ENCODE measurements at places on chromosomes 16 and 17.

DNA sequence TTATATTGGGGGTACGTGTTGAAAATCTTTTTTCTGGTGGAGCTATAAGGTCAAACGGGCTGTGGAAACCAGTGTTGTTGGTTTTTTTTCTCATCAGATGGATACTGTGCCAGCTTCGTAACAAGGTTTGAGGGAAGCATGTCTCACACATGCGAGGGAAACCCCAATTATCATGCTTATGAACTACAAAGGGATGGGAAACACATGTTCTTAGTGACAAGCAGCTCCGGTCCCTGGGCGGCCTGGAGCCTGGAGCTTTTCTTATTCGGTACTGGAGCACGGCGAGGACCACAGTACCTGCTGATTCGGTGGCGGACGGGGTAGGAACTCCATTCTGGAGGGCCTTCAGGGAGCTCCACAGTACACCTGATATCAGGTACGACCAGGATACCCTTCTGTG lies 12.5 kb downstream of the SLC43A2 start:
- DNase-seq: no peak

DNA sequence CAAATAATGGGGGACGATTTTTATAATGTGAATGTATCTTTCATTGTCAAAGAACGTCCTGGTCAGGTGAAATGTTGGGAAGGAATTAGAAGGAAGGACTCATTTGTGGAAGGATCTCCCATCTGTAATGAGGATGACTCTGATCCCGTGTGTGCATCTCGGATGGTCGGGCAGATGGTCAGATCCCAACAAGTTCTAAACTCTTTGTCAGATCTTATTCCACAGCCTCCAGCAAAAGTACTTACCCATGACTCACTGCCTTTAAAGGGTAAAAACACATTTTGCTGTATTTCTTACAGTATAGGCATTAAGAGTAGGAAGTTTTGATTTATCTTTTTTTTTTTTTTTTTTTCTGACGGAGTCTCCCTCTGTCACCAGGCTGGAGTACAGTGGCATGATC lies 539 bp upstream of the KRTAP4-8 start:
- DNase-seq: no peak

- DNase-seq: no peak
Measured at GRCh38 chr17:44496815-44497214, 6.4 kb downstream of the GPATCH8 start.

GRCh38 chr16:79801646-79802045 lies 201.1 kb upstream of the MAF start:
- DNase-seq: no peak

DNA sequence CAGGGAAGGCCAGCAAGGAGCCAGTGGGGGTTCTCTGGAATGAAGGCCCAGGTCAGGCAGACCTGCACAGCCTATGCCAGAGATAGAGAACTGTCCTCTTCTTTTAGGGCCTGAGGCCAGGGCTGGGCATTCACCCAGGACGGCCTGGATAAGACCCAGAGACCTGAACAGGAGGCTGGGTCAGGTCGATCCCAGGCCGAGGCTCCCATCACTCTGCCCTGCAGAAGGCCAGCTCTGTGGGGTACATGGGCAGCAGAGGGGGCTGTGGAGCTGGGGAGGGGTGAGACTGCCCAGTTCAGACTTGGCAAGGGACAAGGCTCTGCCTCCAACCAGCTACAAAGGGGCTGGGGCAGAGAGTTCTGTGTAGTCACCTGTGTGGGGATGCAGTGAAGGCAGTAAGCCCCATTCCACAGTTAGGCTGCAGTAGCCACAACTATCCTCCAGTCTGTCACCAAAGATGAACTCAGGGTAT lies 14.6 kb downstream of the HSD11B2 start:
- DNase-seq: no peak

DNA sequence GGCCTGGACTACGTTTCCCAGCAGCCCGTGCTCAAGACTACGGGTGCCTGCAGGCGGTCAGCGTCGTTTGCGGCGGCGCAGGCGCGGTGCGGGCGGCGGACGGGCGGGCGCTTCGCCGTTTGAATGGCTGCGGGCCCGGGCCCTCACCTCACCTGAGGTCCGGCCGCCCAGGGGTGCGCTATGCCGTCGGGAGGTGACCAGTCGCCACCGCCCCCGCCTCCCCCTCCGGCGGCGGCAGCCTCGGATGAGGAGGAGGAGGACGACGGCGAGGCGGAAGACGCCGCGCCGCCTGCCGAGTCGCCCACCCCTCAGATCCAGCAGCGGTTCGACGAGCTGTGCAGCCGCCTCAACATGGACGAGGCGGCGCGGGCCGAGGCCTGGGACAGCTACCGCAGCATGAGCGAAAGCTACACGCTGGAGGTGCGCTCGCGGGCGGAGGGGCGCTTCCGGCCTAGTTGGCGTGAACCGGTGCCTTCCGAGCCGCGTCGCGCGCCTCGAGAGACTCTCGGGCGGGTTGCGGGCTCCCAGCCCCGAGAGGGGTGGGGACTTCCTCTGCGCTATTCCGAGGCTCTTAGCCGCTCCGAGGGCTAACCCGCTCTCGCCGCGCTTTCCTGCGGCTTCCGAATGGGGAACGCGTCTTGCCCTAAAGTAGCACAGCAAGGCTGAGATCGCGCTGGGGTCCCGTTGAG lies at the start of gene RBL2:
Gene RBL2, plus strand, starts transcription at position 95 of the 689 bp plus-strand sequence. Its CDS starts 86 bp downstream, at position 181.
- peak; percentile 80 for DNase-seq

DNA sequence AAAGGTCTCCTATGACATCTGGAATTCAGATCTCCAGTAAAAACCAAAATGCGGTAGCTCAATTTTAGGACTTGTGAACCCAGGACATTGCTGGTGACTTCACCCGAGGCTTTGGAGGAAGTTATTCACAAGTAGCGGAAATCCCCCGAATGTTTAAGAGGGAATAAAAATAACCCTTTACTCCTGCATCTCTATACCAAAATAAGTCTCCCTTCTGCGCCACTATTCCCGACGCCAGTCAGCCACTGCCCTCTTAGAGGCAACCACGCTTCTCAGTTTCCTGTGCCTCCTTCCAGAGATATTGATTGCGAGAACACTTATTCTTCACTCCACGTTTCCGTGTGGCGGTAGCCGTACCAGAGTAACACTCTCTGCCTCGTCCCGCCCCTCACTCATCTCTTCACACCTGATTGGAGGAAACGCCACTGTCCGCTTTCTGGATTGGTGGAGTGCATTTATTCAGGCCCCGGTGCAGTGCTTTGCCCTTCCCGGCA lies 27.4 kb downstream of the EMP2 start:
- peak; percentile 18 for DNase-seq

DNA sequence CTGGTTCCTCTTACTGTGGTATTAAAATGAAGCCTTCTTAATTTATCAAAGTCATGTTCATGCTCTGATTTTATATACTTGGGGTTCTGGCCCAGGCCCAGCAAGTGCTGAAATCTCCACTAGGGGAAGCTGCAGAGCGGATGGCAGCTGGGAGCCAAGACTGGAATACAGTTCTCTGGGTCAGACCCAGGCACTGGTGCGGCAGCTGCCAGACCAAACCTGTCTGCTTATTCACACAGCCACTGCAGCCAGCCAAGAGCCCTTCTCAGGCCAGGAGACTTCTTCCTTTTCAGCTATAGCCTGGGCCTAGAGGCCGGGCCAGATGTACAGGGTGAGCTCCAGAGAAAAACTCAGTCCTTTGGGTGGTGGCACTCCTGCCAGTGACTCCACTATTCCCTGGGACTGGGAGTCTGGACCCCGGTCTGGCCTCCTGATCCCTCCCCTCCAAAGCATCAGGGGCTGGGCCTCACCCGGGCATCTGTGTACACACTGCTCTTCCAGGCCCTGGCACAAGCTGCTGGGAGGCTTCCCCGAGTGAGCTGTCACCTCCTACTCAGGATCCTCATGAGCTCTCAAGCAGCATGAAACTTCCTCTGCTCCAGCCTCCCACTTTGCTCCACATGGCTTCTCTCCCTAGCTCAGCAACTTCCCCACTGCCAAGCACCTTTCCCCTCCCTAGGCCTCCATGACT lies 24.4 kb downstream of the ATP6V0D1 start:
- DNase-seq: no peak

DNA sequence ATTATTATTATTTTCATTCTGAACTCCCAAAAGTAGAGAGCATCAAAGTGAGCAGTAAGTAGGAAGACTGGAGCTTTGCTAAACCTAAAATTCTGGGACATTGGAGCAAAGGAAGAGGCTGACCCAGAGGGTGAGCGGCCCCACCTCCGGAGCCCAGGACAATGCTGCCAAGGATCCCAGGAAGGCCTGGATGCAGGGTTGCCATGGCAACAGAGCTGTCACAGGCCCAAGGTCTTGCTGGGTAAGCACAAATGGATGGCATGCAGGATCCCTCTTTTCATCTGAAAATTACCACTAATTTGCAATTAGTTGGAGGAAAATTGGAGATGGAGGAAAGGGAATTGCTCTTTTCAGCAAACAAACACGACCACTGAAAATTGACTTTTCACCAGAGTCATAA lies 457.9 kb upstream of the CDH5 start:
- no peak for DNase-seq

DNA sequence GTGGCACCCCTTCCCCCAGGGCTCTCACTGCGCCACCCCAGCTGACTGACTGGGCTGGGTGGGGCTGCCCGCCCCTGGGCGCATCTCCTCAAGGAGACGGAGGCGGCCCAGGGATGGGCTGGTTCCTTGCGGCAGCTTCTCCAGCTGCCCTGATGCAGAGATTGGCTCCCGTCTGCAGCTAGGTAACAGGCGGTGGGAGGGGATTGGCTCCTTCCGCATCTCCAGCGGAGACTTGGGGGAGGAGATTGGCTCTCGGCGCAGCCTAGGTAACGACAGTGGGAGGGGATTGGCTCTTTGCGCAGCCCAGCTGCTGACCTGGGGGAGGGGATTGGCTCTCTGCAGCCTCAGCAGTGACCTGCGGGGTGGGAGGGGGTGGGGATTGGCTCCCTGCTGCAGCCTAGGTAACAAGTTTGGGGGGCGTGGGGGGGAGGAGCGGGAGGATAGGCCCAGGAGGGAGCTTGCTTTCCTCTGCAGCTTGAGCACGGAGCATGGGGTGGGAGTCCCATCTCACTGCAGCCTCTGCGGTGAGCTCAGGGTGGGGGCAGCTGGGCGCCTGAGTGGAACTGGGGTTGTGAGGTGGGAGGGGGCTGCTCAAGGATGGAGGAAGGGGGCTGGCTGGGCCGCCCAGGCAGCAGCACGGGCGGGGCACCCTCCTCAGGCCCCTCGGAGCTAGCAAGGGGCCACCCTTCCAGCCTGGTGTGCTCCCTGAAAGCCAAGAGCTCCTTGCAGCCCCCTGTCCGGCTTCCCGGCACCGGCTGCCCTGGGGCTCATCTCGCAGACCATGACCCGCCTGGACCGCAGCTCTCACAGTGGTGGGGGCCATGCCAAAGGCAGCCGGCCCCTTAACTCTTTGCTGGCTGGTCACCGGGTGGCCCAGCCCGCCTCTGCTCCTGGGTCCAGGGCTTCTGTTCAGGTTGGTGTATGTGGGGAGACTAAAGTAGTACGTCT lies 6.4 kb downstream of the NFE2L1 start:
- no peak for DNase-seq
